Vein endothelial cell (primary cell): ENCODE measurements at places on chromosomes 2 and 18. TPM values are rescaled to one million over a fixed set of nuclear protein-coding genes. Genes with fewer than 3 reads are reported as not detected.

The DSG2 gene
- total RNA-seq, result 0.19 TPM in 1 of 2 replicates, not detected in the other

The RTP5 gene
- total RNA-seq, result not detected in 2 replicates

The OLA1 gene
- total RNA-seq, result 87.2 and 134 TPM in 2 replicates

The RNF152 gene
- total RNA-seq, result 106 and 123 TPM in 2 replicates

The ARHGEF33 gene
- under 0.01 and 0.19 TPM in 2 replicates for total RNA-seq

The PSMA8 gene
- total RNA-seq, result not detected in 2 replicates

The RAB12 gene
- total RNA-seq, result 49.0 and 61.2 TPM in 2 replicates

The TNP1 gene
- not detected in 2 replicates for total RNA-seq

The MYL1 gene
- total RNA-seq, result not detected in 2 replicates

The UGP2 gene
- 84.4 and 90.5 TPM in 2 replicates for total RNA-seq

The PKDCC gene
- 1.5 and 3.9 TPM in 2 replicates for total RNA-seq

The DQX1 gene
- total RNA-seq, result under 0.01 and 0.10 TPM in 2 replicates

The LOXL3 gene
- total RNA-seq, result 1.6 and 2.2 TPM in 2 replicates

The FAHD2A gene
- total RNA-seq, result 14.8 and 34.0 TPM in 2 replicates

The SLC9A4 gene
- total RNA-seq, result under 0.01 TPM in 2 replicates

The VWC2L gene
- total RNA-seq, result not detected in 2 replicates

The GREB1L gene
- total RNA-seq, result 6.0 and 12.4 TPM in 2 replicates

The UGT1A9 gene
- total RNA-seq, result not detected in 2 replicates

The MLPH gene
- total RNA-seq, result 1.1 TPM in 1 of 2 replicates, not detected in the other

The SCG2 gene
- total RNA-seq, result not detected in 2 replicates

The ABHD1 gene
- total RNA-seq, result under 0.01 TPM in 1 of 2 replicates, not detected in the other

The CLEC4F gene
- total RNA-seq, result not detected in 2 replicates

The EFEMP1 gene
- total RNA-seq, result 4,554 and 6,170 TPM in 2 replicates

The RNF181 gene
- 193 and 231 TPM in 2 replicates for total RNA-seq

The TTN gene
- total RNA-seq, result 2.6 and 3.3 TPM in 2 replicates

The KIF5C gene
- total RNA-seq, result 0.29 and 0.33 TPM in 2 replicates

The CROCC2 gene
- total RNA-seq, result not detected in 2 replicates

The CCT4 gene
- 181 and 191 TPM in 2 replicates for total RNA-seq

The IL36RN gene
- not detected in 2 replicates for total RNA-seq

The MITD1 gene
- total RNA-seq, result 18.6 and 21.9 TPM in 2 replicates

The TNFRSF11A gene
- 9.1 and 11.9 TPM in 2 replicates for total RNA-seq

The NOL4 gene
- total RNA-seq, result 0.29 TPM in 1 of 2 replicates, not detected in the other

The FAM110C gene
- under 0.01 TPM in 2 replicates for total RNA-seq

The SNED1 gene
- 37.2 and 59.8 TPM in 2 replicates for total RNA-seq

The FBXO48 gene
- total RNA-seq, result 0.33 and 0.48 TPM in 2 replicates

The ANKRD29 gene
- total RNA-seq, result 4.6 and 5.2 TPM in 2 replicates

The RNMT gene
- 23.5 and 29.0 TPM in 2 replicates for total RNA-seq

The CHRNG gene
- not detected in 2 replicates for total RNA-seq

The INPP5D gene
- total RNA-seq, result 26.1 and 34.3 TPM in 2 replicates

The CAPN10 gene
- 26.6 and 27.4 TPM in 2 replicates for total RNA-seq

The EIF5B gene
- 22.9 and 27.6 TPM in 2 replicates for total RNA-seq

The GKN1 gene
- not detected in 2 replicates for total RNA-seq

The CDC42EP3 gene
- total RNA-seq, result 66.0 and 146 TPM in 2 replicates

The ARHGAP15 gene
- total RNA-seq, result not detected in 2 replicates

The CHN1 gene
- total RNA-seq, result 12.4 and 22.1 TPM in 2 replicates

The TRIM54 gene
- 0.10 and 0.33 TPM in 2 replicates for total RNA-seq

The FLACC1 gene
- 0.65 and 1.1 TPM in 2 replicates for total RNA-seq

The PRKAG3 gene
- not detected in 2 replicates for total RNA-seq

The PRSS56 gene
- total RNA-seq, result not detected in 2 replicates
